ENCODE measurements at places on chromosomes 5 and 9.
A peak's percentile ranks its signal among the peaks of the same experiment; 100 is the strongest.

GRCh38 chr9:121844098-121844497, 192.7 kb downstream of the DAB2IP start:
- no peak for DNase-seq

GRCh38 chr9:131529597-131530545, 1.2 kb downstream of the UCK1 start:
- DNase-seq: no peak

- DNase-seq: no peak
Measured at GRCh38 chr9:18067548-18068120, 406.3 kb upstream of the ADAMTSL1 start.

GRCh38 chr9:18343784-18344183, 130.2 kb upstream of the ADAMTSL1 start:
- DNase-seq: no peak

- DNase-seq: no peak
Measured at GRCh38 chr5:81572201-81572600, 178.3 kb upstream of the ACOT12 start.

DNA sequence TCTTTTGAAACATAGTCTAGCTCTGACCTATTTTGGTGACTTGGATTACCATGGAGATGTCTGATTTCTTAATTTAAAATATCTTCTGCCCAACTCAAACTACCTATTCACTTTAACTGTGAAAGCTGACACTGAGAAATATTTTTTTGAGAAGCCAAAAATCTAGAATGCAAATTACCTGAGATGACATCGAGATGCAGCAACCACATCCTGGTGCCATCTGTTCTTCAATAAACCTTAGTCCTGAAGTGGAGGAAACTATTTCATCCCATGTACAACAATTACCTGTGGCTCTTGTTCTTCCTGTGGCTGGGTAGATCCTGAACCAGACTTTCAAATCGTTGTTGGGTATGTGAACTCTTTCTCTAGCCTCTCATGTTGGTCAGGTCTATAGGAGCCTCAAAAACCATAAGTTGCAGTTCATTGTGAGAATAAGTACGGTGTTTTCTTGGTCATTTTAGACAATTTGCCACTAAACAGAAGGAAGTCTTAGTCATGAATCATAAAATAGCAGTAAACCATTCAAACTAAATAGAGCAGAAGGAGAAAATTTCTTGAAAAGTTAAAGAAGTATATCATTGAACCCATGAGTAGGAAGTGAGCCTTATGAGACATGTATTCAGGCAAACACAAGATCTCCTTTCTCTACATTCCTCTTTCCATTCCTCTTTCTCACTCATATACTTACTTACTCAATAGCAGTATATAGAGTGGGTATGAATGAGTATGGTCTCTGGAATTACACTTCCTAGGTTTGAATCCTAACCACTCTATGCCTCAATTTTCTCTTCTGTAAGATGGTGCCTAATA, 176.0 kb downstream of the HMHB1 start:
- DNase-seq: no peak

DNA sequence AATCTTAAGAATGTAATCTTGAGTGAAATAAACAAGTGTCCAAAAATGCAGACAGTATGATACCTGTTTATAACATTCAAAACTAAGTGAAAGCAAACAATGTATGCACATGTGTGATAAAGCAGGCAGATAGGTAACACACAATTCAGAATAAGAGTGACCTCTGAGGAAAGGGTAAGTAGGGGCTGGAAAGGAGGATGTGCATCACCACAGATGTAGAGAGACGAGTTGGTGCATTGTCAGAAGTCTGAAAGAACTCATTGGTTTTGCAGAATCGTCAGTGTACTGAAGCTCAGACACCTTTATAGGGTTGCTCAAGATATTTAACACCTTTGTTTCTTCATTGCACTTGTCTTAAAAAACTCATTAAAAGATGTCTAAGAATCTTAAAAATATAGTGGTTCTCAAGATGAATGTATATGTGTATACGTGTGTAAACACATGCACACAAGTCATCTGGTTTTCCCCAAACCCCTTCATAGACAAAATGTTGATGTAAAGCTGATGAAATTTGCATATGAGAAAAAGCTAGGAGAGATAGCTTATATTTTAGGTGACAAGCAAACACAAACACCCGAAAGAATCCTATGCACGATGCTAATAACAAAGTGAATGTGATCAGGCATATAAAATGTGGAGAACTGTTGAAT, 197.6 kb upstream of the MEF2C start:
- no peak for DNase-seq

- no peak for DNase-seq
Measured at GRCh38 chr9:28653216-28653615, 1079.9 kb upstream of the C9orf72 start.

DNA sequence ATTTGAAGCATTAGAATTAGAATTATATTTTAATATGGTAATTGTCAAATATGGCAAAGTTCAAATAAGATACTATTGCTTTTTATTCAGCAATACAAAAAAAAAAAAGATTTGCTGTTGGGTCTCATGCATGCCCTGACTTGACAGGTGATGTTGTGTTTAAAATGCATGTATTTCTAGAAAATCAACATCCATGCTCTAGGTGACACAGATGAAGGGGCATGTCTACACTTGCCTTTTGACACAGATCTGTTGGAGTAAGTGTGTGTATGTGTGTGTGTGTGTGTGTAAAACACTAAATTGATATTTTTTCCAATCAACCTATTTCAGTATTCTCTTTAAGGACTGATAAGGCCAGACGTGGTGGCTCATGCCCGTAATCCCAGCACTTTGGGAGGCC, 38.1 kb upstream of the SMARCA2 start:
- DNase-seq: no peak

GRCh38 chr9:107016383-107016782, 153.4 kb downstream of the ZNF462 start:
- DNase-seq: no peak

GRCh38 chr9:131398204-131398603, 4.3 kb downstream of the PRRC2B start:
- DNase-seq: peak; percentile 56

DNA sequence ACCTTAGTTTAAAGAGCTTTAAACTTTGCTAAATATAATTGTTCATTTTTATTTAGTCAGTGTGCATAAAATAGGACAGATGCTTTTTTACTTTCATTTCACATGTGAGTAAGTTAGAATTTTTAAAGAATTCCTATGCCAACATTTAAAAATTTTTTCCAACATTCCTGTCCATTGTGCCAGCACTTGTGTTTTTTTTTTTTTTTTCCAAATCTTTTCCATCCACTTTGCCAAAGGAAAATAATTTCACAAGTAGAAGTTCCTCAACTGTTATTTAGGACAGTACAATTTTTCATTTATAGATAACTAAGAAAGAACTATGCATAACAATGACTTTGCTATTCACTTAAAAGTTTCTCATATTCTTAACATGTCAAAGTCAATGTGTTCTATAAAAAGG, 189.5 kb downstream of the ADAMTS6 start:
- DNase-seq: no peak

GRCh38 chr5:148393390-148393741, 9.6 kb downstream of the FBXO38 start:
- DNase-seq: no peak

DNA sequence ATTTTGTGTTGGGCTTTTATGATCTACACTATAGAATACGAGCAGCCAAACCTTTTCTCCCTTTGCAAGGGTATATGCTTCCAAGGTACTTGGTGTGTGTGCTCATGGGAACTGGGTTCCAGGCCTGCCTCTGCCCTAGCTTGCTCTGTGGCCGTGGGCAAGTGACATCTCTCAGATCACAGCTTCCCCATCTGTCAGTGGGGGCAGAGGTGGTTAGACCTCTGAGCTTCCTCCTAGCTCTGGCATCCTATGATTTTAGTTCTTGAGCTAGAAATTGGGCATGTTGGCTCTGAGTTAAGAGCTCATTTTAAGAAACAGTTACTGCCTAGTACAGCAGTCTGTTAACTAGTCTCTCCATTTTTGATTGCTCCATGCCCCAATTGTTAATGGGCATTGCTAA, 12.5 kb upstream of the CCNJL start:
- no peak for DNase-seq

DNA sequence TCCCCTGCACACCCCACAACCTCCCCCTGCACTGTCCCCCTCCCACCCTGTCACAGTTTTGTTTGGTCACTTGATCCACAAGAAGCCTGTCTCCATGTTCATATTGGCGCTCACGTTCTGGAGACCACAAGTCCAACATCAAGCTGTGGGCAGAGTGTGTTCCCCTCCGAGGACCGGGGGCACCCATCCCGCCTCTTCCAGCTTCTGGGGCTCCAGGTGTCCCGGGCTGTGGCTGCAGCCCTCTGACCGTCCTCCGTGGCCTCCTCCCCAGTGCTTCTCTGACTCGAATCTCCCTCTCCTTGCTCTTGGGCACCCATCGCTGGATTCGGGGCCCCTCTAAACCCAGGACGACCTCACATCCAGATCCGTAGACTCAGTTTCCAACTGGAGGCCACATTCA, 49.2 kb downstream of the PLEKHG4B start:
- DNase-seq: no peak

GRCh38 chr5:135978212-135978631, 23.4 kb upstream of the LECT2 start:
- DNase-seq: no peak

GRCh38 chr9:5449521-5450358, 602 bp upstream of the CD274 start:
- no peak for DNase-seq

GRCh38 chr5:135203593-135204036, 169.6 kb upstream of the PITX1 start:
- DNase-seq: no peak

GRCh38 chr9:14307989-14308852, 5.7 kb downstream of the NFIB start:
- no peak for DNase-seq

DNA sequence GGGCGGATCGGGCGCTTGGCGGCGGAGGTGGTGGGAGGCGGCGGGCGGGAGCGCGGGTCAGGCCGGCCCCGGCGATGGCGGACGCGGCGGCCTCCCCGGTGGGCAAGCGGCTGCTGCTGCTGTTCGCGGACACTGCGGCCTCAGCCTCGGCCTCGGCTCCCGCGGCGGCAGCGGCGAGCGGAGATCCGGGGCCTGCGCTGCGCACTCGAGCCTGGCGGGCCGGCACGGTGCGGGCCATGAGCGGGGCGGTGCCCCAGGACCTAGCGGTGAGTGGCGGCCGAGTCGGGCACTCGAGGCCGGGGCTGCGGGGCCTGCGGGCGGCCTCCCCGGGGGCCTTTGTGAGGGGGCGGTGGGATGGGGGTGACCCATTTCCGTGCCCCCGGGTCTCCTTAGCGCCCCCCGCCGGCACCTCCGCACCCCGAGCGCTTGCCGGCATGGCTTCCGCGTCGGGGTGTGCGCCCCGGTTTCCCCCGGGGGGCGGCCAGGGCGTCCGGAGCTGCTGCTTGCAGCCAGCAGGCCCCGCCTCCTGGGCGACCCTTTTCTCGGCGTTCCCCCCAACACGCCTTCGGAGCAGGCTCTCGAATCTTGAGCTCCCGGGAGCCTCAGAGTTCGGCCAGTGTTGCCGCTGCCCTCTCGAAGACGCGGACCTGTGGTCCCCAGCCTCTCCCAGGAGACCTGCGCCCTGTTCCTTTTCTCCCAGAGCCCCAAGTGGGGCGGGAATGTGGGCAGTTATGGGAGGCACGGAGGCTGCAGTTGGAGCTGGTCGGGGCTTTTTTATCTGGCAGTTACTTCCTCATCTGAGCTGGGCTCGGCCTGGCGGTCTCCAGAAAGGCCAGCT, 456 bp downstream of the KDM3B start:
- peak; percentile 83 for DNase-seq

DNA sequence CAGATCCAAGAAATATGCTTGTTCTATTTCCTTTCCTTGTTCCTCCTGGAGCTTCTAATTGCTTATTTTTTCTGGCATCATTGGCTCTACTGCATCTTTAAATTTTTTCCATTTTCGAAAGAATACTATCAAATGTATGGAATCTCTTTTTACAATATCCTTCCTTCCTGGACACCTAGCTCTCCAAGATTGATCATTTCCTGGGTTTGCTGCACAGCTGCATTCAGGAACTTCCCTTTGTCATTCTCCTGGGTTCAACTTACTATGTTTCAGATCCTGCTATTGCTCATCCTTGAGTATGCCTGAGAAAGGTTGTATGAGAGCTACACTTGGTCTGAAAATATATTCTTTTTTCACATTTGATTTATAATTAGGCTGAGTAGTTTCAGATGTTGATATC, 73.7 kb upstream of the ERCC6L2 start:
- DNase-seq: no peak

DNA sequence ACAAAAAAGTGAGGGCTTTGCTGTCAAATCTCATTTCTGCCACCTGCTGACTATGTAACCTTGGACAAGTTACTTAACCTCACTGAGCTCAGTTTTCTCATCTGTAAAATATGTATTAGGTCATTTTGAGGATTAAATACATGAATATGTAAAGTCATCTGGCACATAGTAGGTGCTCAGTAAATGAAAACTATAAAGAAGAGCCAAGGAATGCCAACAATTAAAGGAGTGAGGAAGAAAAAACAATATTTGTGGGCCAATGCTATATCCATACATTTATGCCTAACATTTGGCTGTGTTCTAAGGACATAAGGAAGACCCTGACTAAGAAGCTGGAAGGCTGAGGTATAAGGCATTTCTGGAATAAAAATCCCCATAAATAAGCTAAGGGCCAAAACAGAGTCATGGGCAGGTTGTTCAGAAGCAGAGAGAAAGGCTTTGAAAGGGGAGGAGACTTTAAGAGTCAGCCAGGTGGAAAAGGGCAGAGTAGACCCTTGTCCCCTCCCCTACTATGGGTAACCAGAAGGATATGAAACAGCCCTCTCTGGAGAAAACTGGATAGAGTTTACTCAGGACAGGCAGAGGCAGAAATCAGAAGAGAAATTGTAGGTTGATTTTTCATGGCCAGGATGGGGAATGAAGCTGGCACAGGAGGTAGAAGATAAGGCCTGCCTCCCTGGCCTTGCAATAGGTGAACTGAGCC, 47.6 kb upstream of the SIL1 start:
- no peak for DNase-seq

- DNase-seq: no peak
Measured at GRCh38 chr5:64595031-64595855, 89.4 kb downstream of the RGS7BP start.

GRCh38 chr9:111803924-111804323, 9.2 kb upstream of the SHOC1 start:
- peak; percentile 25 for DNase-seq

GRCh38 chr5:67240065-67240464, 43.5 kb upstream of the CD180 start:
- DNase-seq: no peak

DNA sequence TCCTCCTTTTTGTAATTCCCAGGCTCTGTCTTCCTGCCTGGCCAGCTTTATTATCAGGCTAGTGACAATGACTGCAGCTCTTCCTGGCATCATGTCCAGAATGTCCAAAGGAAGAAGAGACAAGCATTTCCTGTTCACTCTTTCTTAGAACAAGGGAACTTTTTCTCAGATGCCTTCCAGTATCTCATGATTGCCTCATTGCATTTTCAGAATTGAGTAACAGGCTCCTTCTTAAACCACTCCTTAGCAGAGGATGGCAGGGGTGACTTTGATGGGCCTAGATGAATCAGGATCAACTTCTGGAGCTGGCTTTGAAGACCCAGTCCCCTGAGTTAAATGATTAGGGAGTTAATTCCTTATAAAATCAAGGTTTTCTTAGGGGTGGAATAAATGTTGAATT, 92.9 kb upstream of the RASGRF2 start:
- DNase-seq: no peak
